ENCODE measurements at places on chromosomes 5 and 9.
A peak's percentile ranks its signal among the peaks of the same experiment; 100 is the strongest.

DNA sequence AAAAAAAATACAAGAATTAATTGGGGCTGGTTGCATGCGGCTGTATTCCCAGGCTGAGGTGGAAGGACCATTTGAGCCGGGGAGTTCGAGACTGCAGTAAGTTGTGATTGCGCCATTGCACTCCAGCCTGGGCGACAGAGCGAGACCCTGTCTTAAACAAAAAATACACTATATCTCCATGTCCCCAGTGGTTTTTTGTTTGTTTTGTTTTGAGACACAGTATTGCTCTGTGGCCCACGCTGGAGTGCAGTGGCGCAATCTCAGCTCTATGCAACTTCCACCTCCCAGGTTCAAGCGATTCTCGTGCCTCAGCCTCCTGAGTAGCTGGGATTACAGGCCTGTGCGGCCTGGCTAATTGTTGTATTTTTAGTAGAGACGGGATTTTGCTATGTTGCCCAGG is 1.2 kb downstream of the COQ4 start:
- DNase-seq: no peak

DNA sequence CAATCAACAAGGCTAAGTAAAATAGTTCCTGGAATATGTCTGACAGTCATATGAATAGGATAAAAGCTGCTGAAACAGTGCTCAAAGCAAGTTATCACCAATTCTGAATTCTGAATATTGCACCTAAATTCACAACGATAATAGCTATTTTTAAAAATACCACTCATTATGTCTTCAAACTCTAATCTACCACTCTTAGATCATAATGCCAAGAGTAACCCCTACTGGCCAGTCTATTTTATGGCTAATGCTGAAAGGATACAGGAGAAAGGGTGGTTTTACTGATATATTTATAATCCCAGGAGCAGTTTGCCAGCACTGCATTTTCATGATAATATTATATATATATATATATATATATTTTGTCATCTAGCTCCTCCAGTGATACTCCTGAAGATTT is 232.8 kb downstream of the PDE4D start:
- DNase-seq: no peak

- DNase-seq: no peak
Observed at GRCh38 chr5:95057615-95058014, 227.3 kb downstream of the MCTP1 start.

GRCh38 chr5:171157276-171157675 is 151.8 kb upstream of the TLX3 start:
- no peak for DNase-seq

GRCh38 chr5:66789434-66789833 is 193.2 kb downstream of the MAST4 start:
- no peak for DNase-seq

DNA sequence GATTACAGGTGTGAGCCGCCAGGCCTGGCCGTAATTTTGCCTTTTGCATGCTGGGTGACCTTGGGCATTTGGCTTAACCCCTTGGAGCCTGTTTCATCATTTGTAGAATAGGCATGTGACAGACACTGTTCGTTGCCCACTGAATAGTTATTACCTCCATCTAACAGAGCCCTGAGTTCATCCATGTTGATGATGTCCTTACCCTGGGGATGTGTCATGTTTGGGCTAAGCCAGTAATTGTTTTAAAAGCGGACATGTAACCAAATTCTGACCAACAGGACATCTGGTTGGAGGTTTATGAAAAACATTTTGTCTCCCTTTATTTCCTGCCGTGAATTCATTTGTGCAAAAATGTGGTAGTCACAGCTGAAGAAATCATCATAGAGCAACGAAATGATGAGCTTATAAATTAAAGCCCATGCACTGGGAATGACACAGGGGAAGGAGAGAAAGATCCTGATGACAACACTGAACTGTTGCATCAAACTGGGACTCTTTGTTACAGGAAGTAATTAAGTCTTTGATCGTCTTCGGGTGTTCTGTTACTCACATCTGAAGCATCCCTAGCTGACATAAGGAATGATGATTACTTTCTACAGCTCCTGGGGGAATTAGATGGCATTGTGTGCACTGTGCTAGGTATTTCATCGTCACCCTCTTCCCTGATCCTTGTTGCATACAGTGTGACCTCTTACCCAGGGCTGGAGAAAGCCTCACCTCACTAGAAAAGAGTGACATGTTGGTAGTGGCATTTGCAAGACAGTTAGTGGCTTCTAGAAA is 117.8 kb downstream of the FGF18 start:
- DNase-seq: peak; percentile 31
